ENCODE measurements at places on chromosomes 6 and 20.

DNA sequence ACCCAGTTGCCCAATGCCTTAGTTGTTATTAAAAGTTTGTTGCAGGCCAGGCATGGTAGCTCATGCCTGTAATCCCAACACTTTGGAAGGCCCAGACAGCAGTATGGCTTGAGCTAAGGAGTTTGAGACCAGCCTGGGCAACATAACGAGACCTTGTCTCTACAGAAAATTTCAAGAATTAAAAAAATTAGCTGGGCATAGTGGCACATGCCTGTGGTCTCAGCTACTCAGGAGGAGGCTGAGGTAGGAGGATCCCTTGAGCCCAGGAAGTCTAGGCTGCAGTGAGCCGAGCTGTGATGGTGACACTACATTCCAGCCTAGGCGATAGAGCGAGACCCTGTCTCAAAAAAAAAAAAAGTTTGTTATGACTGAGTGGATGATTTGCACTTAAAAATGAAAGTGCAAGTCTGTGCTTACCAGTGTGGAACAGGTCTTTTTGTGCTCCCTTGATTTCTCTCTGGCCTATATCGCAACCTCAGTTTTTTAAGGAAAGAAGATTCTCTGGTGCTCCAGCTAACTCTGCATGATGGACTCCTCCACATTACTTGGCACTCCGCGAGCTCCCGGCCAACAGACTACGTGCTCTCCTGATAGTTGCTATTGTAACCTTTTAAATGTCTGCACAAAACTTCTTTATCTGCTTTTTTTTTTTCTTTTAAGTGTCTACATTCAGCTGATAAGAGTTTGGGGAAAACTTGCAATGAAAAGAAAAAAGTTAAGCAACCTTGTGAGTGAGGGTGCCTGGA, 22.1 kb downstream of the ZKSCAN3 start:
- no peak for DNase-seq

- no peak for DNase-seq
Observed at GRCh38 chr6:147285087-147285855, 81.1 kb downstream of the STXBP5 start.

DNA sequence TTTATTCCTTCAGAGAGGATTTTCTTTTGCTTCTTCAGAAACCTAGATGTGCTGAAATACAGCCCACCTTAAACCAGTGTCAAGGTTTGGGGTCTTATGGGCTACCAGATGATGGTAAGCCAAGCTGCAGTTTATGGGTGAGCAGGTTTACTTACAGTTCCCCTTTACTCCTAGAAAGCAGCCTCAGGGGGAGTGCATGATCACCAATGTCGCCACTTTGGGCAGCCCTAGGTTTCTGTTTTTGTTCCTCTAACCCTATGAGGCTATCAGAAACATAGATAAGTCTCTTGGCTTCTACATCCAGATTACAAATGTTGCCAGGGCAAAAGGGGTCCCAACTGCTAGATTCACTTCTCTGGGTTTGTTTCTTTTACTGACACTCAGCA, 67.2 kb downstream of the TRIM27 start:
- DNase-seq: no peak

DNA sequence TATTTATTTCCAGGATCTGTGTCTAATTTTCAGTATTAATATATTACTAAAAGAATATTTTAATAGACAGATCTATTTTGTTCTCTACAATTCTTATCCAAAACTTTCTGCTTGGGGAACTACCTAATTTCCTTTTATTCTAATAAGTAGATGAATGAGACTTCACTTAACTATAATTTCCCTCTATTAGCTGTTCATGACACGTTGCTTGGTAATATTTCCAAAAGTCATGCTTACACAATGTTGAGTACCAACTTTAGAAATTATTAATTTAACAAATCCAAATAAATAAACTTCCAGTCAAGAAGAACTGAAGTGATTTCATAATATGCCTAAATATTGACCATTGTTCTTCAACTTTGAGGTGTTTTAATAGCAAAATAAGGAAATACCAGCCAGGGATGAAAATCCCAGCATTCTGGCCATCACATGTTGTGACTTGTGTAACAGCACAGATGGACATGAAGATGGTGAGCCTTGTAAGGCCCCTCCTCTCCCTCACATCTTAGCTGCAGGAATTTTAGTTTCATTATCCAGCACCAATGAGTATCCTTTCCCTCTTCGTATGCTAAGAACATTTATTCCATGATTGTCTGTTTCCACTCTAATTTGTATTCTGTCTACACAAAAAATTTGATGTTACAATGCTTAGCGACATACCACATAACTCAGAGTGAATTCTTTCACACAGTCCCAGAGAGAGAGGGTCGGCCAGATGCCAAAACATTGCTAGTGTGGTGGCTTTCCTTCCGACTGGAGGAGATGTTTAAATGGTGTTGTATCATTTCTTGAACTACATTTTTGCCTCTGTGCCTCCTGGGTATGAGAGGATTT, 137.5 kb downstream of the FOXA2 start:
- DNase-seq: no peak

- DNase-seq: no peak
Observed at GRCh38 chr6:25465941-25466340, 186.1 kb upstream of the SCGN start.

All from glutamatergic neuron (in vitro differentiated cells).